ENCODE measurements at places on chromosomes 6 and 20.

DNA sequence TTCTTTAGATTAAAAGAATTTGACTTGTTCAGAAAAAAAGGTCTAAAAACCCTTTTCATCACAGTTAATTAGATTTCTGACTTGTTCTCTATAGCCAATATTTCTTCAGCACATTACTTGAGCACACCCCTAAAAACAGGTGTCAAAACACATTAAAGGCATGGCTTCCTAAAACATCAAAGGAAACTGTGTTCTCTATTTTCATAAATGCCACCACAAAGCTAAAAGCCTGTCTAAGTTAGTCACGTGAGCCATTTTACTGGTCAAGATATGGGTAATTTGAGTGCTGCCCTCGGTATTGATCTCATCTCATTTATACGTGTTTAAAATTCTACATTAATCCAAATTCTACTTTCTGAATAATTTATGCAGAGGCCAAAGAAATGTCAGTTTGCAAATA is 580.5 kb downstream of the HAO1 start:
- DNase-seq, result no peak

DNA sequence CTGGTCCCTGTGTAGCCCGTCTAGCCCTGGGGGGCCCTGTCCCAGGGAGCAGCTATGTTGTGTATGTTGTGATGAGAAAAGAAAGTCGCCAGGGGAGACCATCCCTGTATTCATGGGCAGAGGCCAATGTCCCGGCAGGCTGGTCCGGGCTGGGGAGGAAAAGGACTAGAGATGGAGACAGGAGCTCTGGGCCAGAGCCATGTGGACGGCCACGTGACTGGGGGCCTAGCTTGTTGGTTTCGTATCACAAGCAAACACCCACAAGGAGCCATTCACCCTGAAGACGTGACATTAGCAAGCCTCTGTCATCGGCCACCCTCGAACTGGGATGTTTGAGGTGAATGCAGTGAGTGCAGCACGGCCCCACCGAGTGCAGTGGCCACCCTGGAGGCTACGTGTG is 2.9 kb upstream of the HRH3 start:
- no peak for DNase-seq

- no peak for DNase-seq
Measured at GRCh38 chr6:81763051-81763450, 10.6 kb upstream of the TENT5A start.

- no peak for DNase-seq
Measured at GRCh38 chr6:134480593-134480992, 162.7 kb upstream of the SGK1 start.

GRCh38 chr6:37490536-37491170 is 9.0 kb downstream of the CCDC167 start:
- DNase-seq, result no peak

DNA sequence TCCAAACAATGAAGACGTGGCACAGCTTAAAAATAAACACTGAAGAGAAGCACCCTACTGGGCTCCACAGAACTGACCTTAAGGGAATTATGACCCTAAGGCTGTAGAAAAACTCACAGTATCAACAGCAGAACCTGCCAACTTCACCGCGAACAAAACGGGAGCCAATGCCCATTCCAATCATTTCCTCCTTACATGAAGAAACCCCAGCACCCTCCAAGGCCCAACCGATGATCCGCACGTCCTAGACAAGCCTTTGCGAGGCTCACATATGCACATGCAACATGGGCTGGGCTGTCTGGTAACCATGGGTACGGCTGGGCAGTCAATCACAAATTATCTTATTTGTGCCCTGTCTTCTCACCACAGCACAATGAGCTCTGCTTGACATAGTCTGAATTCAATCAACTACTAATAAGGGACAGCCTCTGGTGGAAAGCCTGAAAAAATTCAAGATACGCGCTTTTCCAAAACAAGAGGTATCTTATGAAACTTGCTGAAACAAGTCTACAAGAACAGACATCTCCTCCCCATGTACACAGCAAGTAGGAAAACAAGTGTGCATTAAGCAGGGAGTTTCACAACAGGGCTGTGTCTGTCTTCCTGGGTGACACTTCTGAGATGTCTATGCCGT is 1.7 kb downstream of the DIDO1 start:
- DNase-seq, result peak; percentile 28
